ENCODE measurements at places on chromosomes 16 and 17. TPM values are rescaled to one million over a fixed set of nuclear protein-coding genes. Genes with fewer than 3 reads are reported as not detected.

GLIS2 gene
- 32.1 TPM for total RNA-seq

KRT39 gene
- not detected for total RNA-seq

KIF2B gene
- total RNA-seq = not detected

ACE gene
- 0.92 TPM for total RNA-seq

NPIPA5 gene
- 0.75 TPM for total RNA-seq

TMEM88 gene
- total RNA-seq = 0.43 TPM

MMP25 gene
- 0.67 TPM for total RNA-seq

MYL4 gene
- 0.17 TPM for total RNA-seq

TIGD7 gene
- 1.5 TPM for total RNA-seq

SLC16A13 gene
- 11.0 TPM for total RNA-seq

BFAR gene
- 95.2 TPM for total RNA-seq

CLDN6 gene
- 0.74 TPM for total RNA-seq

RNF135 gene
- 23.2 TPM for total RNA-seq

SLC38A8 gene
- total RNA-seq = not detected

ACAP1 gene
- 0.74 TPM for total RNA-seq

KRT20 gene
- 0.22 TPM for total RNA-seq

MARCHF10 gene
- 1.2 TPM for total RNA-seq

PHAF1 gene
- 25.3 TPM for total RNA-seq

SDR42E1 gene
- 1.6 TPM for total RNA-seq

ESRP2 gene
- 0.08 TPM for total RNA-seq

CACNG4 gene
- 13.0 TPM for total RNA-seq

RPH3AL gene
- 23.3 TPM for total RNA-seq

WNT3 gene
- total RNA-seq = 3.8 TPM

KRTAP4-4 gene
- not detected for total RNA-seq
